ENCODE measurements at places on chromosomes 4 and X.

- no peak for DNase-seq
These were observed 185.5 kb downstream of the CEP135 start for GRCh38 chr4:56134266-56134665.

DNA sequence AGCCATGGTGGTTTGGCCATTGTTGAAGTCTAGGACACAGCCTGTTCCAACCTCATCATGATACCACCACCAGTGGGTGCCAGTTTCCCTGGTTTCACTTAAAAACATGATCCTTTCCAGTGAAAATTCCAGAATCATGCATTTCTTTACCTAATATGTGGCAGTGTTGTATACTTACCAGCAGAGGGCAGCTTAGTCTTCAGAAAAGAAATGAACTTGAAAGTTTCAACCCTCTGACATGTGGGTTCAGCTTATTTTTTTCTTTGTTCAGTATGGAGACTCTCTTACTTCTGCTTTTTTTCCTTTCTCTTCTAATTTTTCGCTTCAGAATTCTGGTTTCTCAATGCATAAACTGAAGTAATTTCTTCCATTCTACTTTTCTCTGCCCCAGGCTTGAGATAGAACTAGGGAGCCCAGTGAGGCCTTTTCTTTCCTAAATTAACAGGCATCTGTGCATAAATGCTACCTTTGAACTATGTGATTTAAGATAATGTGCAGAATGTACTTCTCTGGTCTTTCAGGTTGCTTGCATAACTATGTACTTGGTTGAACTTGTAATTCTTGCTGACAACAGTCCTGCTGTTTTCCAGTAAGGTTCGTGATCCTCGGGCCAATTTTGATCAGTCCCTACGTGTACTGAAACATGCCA lies 10.7 kb downstream of the LIAS start:
- DNase-seq = no peak

- no peak for DNase-seq
These were observed 1.4 kb downstream of the UBA6 start for GRCh38 chr4:67699603-67700002.

DNA sequence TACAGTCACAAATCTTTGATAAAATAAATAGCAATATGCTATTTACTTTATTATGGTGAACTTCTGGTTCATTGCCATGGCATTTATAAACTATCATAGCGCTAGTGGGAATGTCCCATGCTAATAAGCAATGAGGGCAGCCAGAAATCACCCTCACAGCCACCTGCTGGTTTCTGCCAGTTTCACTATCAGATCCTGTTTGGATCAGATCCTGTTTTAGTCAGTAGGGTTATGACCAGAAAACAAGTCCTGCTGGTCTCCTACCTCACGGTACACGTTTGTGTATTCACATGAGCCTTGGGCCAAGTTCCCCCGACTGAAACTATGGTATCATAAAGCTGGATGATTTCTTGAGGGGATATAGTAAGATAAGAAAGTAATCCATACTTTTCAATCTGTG lies 17.7 kb downstream of the FOXR2 start:
- DNase-seq = no peak

DNA sequence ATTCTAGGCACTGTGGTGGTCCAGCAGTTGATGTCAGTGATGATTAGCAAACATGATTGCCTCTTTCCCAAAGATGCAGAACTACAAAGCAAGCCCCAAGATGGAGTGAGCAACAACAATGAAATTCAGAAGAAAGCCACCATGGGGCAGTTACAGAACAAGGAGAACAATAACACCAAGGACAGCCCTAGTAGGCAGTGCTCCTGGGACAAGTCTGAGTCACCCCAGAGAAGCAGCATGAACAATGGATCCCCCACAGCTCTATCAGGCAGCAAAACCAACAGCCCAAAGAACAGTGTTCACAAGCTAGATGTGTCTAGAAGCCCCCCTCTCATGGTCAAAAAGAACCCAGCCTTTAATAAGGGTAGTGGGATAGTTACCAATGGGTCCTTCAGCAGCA lies 365.3 kb downstream of the MAPK10 start:
- DNase-seq = no peak

DNA sequence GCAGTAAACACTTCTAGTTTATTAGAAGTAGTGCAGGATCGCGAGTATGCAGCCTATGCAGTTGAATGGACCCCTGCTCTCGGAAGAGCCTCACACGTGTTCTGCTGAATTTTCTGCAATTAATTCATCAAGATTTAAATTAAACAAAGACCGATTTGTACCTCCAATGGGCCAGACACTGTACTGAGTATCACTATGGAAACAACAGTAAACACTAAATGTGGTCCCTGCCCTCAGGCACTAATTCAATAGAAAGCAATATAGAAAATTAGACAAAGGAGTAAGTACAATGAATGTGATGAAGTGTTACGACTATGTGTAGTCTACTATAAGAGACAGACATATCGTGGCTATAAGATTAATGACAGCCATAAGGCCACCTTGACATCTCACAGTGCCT lies 740.3 kb upstream of the FRG1 start:
- DNase-seq = no peak

GRCh38 chr4:88575186-88575585 lies 17.1 kb upstream of the HERC3 start:
- DNase-seq = no peak

GRCh38 chr4:98873059-98873458 lies 55.9 kb downstream of the EIF4E start:
- no peak for DNase-seq

- no peak for DNase-seq
These were observed 177.4 kb downstream of the DCHS2 start for GRCh38 chr4:154314248-154314647.

- no peak for DNase-seq
These were observed 13.1 kb downstream of the MED12 start for GRCh38 chrX:71131510-71131909.

DNA sequence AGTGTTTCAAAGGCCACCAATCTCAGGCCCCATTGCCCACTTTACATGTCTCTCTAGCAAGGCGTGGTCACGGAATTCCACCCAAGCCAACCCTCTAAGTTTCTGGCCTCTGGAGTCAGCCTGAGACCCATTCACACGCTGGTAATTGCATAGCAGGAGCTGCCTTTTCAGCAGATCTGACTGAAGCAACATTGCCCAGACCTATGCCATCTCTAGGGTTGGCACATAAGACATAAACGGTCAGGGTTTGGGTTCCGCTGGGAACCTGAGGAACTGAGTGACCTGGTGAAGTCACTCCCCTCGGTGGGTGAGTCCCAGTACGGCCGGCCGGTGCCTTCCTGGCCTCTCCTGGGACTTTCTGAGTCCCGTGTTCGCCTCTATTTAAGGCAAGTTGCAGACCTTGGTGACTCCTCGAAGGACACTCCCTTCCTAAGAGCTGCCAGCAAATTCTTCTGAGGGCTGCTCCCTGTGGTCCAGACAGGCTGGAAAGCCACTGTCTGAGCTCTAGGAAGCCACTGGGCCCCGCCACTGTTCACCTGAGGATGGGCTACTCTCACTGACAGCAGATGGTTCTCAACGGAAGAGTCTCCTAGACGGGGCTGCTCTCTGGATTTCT lies 15.9 kb downstream of the CTAG1A start:
- no peak for DNase-seq

GRCh38 chrX:120315776-120316175 lies 4.5 kb upstream of the TMEM255A start:
- no peak for DNase-seq

- no peak for DNase-seq
These were observed 188.8 kb downstream of the CRLF2 start for GRCh38 chrX:1023676-1024075.
